Stimulated activated naive CD4-positive, alpha-beta T cell (primary cell): ENCODE measurements at places on chromosomes 6 and 20.
A peak's percentile ranks its signal among the peaks of the same experiment; 100 is the strongest.

- no peak for DNase-seq
These were observed 125.3 kb upstream of the DST start for GRCh38 chr6:56767892-56768531.

GRCh38 chr20:17504066-17504897 lies 26.9 kb downstream of the BFSP1 start:
- peak; percentile 5 for DNase-seq

GRCh38 chr6:108105571-108105970 lies 31.0 kb upstream of the OSTM1 start:
- no peak for DNase-seq

- no peak for DNase-seq
These were observed 70.9 kb upstream of the TBX18 start for GRCh38 chr6:84835340-84835739.

DNA sequence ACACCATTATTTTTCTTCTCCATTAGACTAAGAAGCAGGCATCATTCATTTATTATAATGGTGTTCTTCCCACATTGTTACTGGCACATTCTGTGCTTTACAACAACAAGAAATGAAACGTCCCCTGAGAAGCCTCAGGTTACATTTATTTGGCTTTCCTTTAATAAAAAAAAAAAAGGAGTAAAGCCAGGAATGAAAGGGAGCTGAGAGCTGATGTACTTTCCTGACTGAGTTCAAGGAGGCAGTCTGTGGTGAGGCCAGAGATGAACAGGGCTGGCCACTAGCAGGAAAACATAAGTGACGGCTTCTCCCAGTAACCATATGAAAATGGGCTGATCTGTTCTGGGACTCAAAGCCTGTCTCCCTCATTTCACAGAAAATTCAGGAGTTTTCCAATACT lies 742.1 kb downstream of the MAFB start:
- DNase-seq, result no peak

- DNase-seq, result no peak
These were observed 94.3 kb upstream of the FAM8A1 start for GRCh38 chr6:17505767-17506280.

- DNase-seq, result peak; percentile 70
These were observed 645 bp downstream of the REV3L start for GRCh38 chr6:111482188-111482958.

- no peak for DNase-seq
These were observed 27.8 kb downstream of the ADGRG6 start for GRCh38 chr6:142329486-142330113.

DNA sequence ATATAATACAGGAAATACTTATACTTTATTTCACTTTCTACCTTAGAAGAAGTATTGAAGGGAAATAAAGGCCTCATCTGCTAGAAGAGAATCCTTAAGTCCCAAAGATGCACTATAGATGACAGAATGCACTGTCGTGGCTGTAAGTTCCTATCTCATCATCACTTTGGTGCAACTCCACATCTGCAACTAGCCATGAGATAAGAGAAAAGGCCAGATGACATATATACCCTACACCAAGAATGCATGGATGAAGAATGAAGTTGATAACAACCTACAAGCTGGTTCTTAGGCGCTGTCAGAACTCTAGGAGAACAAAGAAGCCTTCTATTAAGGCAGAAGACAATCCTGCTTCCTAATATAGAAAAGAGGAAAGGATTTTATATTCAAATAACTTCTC lies 11.6 kb upstream of the PLN start:
- DNase-seq, result no peak

GRCh38 chr6:90538278-90539046 lies 48.4 kb downstream of the MAP3K7 start:
- no peak for DNase-seq

- DNase-seq, result no peak
These were observed 420.1 kb downstream of the NKAIN2 start for GRCh38 chr6:124223611-124224345.

GRCh38 chr20:35992713-35993335 lies 24.4 kb downstream of the CNBD2 start:
- DNase-seq, result peak; percentile 61

DNA sequence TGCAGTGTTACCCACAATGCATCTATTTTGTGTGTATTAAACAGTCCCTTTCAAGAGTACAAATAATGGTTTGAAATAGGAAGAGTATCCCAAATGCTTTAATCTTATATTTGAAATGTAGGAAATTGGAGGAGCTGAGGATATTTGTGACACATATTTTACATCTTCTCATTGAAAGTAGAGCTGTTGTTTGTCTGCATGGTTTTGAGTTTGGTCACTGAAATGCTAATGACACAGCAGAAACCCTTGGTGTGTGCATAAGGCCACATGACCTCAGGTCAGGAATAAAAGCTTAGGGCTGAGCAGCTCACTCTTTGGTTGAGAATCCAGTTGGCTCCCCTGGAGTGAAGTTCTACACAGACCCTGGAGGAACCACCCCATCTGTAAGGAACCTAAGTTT lies 49.8 kb downstream of the TPD52L1 start:
- DNase-seq, result no peak

DNA sequence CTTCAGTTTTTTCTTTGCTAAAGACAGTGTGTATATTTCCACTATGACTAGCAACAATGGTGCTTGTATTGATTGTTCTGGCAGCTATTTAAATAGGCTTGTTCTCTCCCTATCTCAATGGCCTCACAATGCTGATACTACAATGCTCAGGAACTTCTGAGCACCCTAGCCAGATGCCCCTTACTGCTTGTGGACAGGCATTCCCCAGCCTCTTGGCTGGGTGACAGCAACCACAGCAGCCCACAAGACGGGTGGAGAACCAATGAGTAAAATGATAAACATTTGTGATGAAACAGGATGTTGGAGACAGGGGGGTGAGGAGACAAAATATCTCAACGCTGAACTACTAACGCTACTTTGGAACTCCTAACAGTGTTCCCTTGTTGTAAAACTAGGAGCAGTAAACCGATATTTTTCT lies 42.3 kb downstream of the HIVEP2 start:
- peak; percentile 69 for DNase-seq

GRCh38 chr6:31879143-31879542 lies 346 bp upstream of the SLC44A4 start:
- no peak for DNase-seq

- no peak for DNase-seq
These were observed 24.4 kb upstream of the PRND start for GRCh38 chr20:4697189-4697830.

DNA sequence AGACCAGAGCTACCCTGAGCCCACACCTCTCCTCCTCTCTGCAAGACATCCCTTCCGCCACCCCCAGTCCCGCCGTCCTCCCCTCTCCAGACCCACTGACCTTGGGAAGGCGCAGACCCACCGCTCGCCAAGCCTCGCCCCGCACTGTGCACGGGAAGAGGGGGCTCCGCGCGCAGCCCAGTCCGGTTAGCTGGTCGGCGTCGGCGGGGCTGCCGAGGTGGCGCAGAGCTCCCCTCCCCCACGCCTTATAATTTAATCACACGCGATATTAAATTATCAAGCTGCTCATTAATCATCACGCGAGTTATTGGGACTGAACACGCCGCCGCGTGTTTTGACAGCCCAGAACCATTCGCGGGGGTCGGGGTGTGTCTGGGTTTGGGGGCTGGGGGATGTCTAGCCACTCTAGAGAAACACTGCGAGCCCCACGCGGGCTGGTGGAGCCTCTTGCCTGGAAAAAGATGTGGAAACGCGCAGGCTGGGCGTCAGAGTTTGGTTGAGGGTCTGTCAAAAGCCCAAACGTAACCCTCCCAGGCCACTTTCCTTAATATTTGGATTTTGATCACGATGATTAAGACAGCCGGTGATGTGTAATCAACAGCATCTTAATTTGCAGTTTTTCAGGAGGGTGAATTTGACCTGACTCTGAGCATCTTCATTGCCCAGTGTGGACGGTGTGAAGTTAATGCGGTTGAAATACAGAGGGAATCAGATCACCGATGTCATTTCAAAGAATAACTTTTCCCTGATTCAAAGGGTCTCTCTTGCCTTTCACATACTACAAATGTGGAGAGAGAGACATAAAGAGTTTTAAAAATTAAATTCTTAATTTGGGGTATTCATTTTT lies at the start of gene LINC00237:
LINC00237 (minus strand) TSS at position 188 of the 847 bp plus-strand sequence.
- DNase-seq, result no peak

DNA sequence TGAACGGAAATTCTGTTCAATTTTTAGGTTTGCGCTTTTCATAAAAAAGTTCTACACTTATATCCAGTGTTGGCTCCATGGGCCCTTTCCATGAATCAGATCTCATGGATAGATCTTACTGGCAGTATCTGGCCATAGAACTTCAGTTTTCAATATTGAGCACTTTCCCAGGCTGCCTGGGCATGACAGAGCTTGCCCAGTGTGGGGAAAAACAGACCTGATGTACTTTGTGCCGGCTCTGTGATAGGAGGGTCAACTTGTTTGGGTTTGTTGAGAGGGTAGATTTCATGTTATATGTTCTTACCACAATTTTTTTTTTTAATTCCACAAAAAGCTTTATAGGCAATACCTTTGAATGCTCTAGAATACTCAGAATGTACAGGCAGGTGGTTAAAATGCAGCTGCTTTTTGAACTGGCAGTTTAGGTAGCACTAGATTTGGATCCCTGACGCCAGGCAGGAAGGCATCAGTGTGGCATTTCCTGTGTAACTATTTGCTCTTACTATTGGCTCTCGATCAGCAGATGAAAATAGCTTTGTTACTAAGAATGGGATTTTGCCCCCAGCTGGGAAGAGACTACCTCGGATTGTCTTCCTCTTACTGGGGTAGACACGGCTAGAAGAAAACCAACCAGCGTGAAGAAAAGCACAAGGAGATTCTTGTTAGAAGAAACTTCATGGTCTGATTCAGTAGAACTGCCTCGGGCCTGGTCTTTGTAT lies 404.9 kb upstream of the SOX4 start:
- DNase-seq, result no peak

DNA sequence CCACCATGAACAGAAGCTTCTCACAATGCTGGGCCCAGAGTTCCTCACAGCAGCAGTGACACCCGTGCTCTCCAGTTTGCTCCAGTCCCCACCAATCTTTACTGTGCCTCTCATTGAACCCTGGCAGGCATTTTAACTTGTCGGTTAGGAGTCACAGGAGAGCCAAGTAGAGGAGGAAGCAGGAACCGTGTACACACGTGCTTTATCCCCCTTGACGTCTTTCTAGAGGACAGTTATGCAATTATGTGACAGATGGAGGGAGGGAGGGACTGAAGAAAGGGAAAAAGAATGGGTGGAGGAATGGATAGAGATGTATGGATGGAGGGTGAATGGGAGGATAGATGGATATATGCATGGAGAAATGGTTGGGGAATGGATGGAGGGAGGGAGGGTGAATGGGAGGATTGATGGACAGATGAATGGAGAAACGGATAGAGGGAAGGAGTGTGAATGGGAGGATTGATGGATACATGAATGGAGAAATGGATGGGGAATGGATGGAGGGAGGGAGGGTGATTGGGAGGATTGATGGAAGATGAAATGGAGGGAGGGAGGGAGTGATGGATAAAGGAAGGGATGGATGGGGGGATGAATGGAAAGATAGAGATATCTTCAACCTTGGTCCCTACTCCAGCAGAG lies 26.0 kb downstream of the RBM38 start:
- no peak for DNase-seq

- DNase-seq, result no peak
These were observed 12.8 kb upstream of the DTNBP1 start for GRCh38 chr6:15675536-15676220.

- DNase-seq, result no peak
These were observed 15.7 kb upstream of the ENPP1 start for GRCh38 chr6:131792091-131792496.

DNA sequence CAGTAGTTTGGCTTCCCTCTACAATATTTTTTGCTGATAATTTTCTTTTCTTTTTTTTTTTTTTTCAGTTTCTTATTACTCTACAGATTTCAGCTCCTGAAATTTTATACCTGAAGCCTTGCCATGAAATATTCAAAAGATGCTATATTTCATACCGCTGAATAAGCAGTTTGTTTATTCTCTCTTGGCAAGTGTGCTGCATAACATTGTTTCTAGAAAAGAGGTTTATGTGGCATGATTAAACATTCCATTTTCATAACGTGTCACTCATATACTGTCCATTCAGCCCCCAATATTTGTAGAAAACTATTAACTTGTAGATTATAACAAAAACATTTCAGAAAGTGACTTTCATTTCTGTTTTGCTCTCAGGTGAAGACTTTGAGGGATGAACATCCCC lies 174.4 kb upstream of the NOX3 start:
- no peak for DNase-seq
